ENCODE measurements at places on chromosomes 3 and 15.

DNA sequence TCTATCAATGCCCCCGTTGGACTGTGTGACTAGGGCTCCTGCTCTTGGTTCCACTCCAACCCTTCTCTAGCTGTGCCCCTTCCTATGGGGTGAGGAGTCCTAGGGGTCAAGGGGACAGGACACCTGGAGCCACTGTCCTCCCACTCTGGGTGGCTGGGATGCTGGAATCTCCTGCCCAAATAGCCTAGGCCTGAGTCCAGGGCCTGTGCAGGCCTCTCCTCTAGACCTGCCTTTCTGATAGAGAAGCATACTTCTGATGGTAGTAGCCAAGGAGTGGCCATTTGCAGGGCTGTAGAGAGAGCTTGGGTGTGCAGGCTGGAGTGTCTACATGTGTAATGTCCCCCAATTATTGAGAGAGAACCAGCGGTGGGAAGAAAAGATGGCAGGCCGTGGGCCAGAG, 54.2 kb downstream of the ITGA11 start:
- DNase-seq: no peak

DNA sequence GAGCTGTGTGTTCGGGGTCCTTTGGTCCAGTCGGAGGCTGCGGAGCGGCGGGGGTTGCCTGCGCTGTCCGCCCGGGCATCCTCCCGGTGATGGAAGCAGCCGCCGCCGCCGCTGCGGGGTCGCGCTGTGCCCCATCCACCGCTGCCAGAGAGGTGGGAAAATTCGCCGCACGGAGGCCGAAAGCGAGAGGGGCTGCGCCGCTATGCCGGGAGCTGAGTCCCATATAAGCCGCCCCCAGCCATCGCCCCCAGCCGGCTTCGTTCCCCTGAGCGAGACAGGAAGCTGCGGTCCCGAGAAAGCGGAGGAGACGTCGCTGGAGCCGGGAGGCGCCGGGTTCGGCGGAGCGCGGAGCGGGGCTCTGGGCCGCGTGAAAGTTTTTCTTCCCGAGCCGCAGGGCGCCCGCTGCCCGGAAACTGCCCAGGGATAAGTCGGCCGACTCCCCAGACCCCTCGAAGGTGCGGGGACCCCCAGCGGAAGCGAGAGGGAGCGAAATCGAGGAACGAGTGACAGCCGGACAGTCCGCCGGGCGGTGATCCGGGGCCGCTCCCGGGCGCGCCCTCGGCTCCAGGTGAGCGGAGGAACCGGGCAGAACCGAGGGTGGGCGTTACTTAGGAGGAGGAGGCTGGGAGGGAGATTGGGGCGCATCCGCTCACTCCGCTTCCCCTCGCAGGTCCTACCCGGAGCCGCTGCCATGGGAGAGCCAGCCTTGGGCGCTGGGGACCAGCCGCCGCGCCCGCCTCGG, 574 bp downstream of the CHST2 start:
- DNase-seq: peak; percentile 49

- no peak for DNase-seq
Measured at GRCh38 chr15:37115538-37115937, 15.2 kb upstream of the MEIS2 start.

DNA sequence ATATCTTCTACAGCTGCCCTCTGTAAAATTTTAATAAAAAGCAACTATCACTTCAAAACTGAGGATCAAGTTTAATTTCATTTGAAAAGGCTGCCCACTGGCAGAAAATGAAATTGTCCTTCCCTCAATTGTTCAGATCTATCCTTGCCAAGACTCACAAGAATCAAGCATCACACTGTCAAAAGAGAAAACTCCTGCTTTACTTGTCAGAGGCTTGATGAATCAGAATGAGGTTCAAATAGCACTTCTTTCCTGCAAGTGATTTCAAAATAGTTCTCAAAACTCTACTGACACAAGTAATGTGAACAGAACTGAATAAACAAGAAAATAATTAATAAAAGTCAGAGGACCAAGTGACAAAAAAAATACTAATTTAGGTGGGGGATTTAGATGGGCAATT, 70.6 kb downstream of the GOLIM4 start:
- DNase-seq: no peak

Measured in germinal center (tissue), 1 donor.